ENCODE measurements at places on chromosomes 12 and 14.

DNA sequence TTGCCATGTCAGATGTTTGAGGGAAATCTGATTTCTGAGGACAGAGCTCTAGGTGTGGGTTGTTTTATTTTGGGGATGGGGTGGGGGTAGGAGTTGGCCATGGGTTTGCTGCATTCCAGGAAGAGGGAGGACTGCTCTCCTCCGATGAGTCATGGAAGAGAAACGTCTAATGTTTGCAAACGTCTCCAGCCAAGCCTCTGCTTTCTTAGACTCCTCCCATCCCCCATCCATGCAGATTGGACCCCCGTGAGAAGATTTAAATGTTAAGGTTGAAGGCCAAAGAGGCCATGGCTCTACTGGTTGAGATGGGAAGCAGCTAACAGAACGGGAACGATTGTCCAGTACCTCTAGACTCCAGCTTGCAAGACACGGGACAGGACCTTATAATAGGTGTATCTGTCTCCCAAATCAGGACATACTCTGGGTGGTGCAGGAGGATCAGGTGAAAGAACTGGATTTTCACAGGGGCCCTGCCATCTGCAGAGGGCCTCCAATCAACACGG is 11.4 kb upstream of the ATP2A2 start:
- no peak for DNase-seq

GRCh38 chr14:55973911-55974630 is 144.1 kb upstream of the PELI2 start:
- DNase-seq, result peak; percentile 15

DNA sequence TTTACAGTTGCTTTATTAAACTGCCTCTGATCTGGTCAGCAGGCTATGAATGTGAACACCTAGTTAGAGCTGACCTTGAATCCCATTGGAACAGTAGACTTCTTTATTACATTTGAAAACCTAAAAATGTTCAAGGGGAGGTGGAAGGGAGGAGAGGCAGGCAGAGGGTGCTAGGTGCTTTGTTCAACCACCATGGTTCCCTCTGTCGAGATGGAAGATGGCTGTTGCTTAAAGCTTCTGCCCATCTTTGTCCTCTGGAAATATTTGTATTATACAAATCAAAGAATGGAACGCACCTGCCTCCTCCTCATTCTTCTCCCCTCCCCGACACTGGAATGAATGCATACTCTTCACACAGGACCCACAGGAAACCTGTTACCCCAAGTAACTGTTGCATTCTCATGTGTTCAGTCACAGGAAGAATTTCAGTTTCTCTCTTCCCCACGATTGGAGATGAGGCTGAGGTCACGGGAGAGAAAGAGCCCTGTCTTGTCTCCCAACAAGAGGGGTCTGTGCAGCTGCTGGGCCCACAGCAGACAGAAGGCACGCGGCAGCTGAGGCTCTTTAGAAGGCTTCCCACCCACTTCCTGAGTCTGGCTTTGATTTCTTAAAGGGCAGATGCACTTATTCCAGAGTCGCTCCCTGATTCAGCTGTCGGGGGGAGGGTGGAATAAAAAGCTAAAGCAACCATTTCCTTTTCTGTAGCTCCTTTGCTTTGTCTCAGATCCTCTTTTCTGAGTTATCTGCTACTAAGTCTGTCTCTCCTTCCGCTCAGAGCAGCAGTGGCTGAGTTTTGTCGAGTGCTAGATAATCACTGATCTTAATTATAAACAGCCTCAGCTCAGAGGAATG is 217.9 kb upstream of the BTG1 start:
- peak; percentile 54 for DNase-seq

- no peak for DNase-seq
Measured at GRCh38 chr12:8082808-8083100, 680 bp downstream of the NECAP1 start.

- peak; percentile 94 for DNase-seq
Measured at GRCh38 chr12:124863416-124864325, at the start of gene SCARB1. Gene SCARB1, minus strand, starts transcription at chr12:124863864. Its CDS starts 144 bp downstream, at chr12:124863720.

GRCh38 chr12:89949457-89950195 is 241.0 kb upstream of the ATP2B1 start:
- no peak for DNase-seq

DNA sequence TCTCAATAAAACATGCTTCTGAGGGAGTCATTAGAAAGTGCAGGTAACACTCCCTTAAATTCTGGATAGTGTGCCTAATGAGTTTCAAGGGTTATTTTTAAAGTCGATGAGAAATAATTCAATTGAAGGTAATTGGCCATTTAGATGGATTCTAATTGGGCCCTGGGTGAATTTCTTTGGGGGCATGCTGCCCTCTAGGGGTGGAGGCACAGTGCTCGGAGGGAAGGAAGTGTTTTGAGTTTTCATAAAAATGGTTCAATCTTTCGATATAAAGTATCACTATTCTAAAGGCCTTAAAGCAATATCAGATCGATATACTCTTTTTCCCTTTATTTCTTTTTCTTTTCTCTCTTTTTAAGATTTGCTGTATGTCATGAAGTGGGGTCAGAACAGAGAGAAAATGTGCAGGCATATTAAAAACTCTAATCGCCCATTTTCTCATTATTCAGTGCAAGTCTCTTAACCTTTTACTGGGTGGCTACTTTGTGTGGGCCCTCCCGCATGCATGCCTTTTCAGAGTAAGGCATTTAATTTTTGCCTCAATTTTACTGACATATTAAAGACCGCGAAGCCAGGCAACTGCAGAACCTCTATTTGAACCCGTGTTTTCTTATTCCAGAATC is 25.5 kb downstream of the NKX2-8 start:
- DNase-seq, result peak; percentile 28

Data from BE2C (cell line).